Small intestine (tissue), 16 donors: ENCODE measurements at places on chromosomes 7 and 10. TPM values are rescaled to one million over a fixed set of nuclear protein-coding genes. Genes with fewer than 3 reads are reported as not detected.

GRCh38 chr10:103334567-103334966 is 16.4 kb downstream of the PCGF6 start:
- no peak overlapping the region for H3K27ac ChIP-seq
- no peaks in the 10 kb centered on the region for H3K4me1 ChIP-seq
- no peak for DNase-seq

GRCh38 chr10:28715246-28715645 is 37.9 kb downstream of the BAMBI start:
- H3K4me3 ChIP-seq: no peak overlapping the region
- H3K36me3 ChIP-seq: no peaks in the 10 kb centered on the region
- H3K27ac ChIP-seq: no peak overlapping the region
- H3K4me1 ChIP-seq: no peaks in the 10 kb centered on the region

DNA sequence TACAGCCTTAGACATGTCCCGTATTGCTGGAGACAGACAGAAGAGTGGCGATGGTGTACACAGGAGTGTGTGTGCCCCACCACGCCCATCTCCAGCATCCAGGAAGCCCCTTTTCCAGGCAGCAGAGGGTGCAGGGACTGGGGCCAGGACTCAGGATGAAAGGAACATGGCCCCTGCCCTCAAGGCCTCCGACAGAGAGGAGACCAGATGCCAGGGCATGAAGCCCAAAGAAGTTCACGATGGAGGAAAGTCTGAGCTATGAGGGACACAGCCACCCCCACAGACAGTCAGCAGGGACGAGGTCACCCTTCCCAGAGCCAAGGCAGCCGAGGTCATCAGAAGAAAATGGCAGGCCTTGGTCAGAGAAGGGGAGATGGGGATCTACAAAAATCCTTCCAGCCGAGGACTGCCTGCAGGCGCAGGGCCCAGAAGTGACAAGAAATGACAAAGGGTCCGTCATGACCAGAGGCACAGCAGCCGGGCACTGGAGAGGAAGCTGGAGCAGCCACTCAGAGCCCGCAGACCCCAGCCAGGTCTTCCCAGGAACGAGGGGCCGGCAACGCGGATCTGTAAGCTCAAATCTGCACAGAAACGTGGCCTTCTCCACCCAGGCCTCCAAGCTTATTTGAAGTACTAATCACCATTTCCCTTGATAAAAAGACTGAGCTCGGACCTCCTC is 78.7 kb upstream of the PPP2R2D start:
- no peaks in the 10 kb centered on the region for H3K36me3 ChIP-seq
- DNase-seq: no peak
- no peak overlapping the region for H3K4me3 ChIP-seq
- H3K27me3 ChIP-seq: peaks cover 3% of the 10 kb centered on the region
- H3K4me1 ChIP-seq: no peaks in the 10 kb centered on the region

GRCh38 chr10:96370584-96371157 is 11.9 kb upstream of the OPALIN start:
- no peak overlapping the region for H3K4me3 ChIP-seq
- H3K4me1 ChIP-seq: peaks cover 6% of the 10 kb centered on the region
- H3K27ac ChIP-seq: no peak overlapping the region
- H3K36me3 ChIP-seq: no peaks in the 10 kb centered on the region

DNA sequence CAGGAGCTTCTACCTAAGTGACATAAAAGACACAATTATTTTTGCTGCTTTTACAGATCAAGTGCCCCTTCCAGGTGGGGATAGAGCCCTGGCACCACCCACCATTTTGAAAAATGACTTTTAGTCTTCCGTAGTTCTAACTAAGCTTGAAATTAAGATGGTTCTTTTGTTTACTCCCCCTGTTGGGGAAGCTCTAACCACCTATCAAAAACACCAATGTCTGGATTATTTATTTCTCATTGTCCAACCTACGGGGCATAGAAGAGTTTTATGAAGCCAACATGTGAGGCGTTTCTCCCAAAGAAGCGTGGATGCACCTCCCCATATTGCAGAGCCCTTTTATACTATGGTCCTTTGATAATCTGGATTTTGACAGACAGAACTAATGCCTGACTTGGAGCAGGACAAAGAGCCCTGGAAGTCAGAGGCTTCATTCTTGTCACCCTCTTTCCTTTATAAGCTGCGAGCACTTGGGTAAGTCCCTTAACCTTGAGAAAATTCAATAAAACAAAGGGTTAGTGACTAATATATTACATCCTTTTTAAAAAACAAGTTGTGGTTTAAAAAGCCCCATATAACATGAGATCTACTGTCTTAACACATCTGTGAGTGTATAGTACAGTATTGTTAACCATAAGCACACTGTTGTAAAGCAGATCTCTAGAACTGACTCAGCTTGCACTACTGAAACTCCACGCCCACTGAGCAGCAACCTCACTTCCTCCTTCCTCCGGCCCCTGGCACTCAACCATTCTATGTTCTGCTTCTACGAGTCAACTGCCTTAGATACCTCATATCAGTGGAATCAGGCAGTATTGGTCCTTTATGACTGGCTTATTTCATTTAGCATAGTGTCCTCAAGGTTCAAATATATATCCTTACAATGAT is 67.5 kb downstream of the ATXN7L1 start:
- no peaks in the 10 kb centered on the region for H3K36me3 ChIP-seq
- DNase-seq: peak; percentile 73
- H3K27ac ChIP-seq: no peak overlapping the region
- H3K4me1 ChIP-seq: peaks cover 5% of the 10 kb centered on the region

GRCh38 chr10:130053561-130053960 is 57.1 kb downstream of the C10orf143 start:
- no peak for DNase-seq
- H3K27me3 ChIP-seq: no peaks in the 10 kb centered on the region
- H3K27ac ChIP-seq: no peak overlapping the region
- no peak overlapping the region for H3K4me3 ChIP-seq
- no peaks in the 10 kb centered on the region for H3K36me3 ChIP-seq

The CCAR1 gene
- 49.2 TPM for polyA plus RNA-seq

The ACSM6 gene
- polyA plus RNA-seq: not detected

The PLCE1 gene
- 5.1 TPM for polyA plus RNA-seq
